Activated CD8-positive, alpha-beta memory T cell treated with anti-CD3 and anti-CD28 coated beads for 1 hour (primary cell): ENCODE measurements at places on chromosomes 5 and 9.
A peak's percentile ranks its signal among the peaks of the same experiment; 100 is the strongest.

- no peak for DNase-seq
These were observed 36.6 kb upstream of the SPTLC1 start for GRCh38 chr9:92151691-92152393.

DNA sequence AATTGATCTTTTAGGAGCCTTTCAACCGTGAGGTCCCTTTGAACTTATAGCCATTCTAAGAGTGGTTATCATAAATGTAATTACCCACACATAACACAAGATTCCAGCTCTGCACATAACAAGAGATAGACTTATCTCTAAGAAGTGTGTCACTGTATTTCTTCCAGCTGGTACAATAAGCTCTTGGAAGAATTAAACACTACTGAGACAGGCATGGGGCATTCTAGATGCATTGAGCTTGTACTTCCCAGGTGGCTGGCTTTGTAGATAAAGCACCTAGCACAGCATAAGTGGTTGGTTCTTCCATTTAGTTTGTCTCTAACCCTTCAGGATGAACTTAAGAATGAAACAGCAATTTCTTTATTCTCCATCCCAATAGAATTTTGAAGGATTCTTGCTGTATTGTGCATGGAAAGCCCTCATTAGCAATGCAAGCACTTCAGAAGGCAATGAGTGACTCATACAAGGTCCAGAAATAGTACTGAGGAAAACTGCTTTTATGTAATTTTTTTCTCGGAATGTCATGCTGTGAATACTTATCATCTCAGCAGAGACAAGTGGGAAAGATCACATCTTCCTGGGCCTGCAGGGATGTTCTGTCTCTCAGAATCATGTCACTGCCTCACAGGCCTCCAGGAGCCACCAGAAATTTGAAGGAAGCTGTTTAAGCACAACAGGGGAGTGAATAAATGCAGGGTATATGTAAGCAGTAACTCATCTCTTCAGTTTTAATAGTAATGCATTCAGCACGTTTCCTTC lies 91.1 kb upstream of the CD180 start:
- DNase-seq = no peak

DNA sequence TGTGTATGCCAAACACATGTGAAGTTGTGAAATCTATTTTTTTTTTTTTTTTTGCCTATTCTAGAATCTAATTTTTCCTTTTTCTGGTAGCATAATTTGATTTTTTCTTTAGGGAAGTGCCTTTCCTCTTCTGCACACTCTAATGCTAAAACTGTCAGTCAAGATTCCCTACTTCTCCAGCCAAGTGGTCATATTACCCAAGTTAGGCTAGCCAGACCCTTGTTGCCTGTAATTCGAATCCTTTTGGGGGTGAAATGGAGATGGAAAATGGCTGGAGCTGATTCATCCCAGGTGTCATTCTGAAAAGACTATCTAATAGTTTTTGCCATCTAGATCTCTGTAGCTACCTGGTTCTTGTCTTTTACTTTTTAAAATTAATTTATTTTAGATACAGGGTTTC lies 24.8 kb upstream of the UBAP1 start:
- DNase-seq = no peak

- no peak for DNase-seq
These were observed 20.6 kb downstream of the DMAC1 start for GRCh38 chr9:7778851-7779600.

DNA sequence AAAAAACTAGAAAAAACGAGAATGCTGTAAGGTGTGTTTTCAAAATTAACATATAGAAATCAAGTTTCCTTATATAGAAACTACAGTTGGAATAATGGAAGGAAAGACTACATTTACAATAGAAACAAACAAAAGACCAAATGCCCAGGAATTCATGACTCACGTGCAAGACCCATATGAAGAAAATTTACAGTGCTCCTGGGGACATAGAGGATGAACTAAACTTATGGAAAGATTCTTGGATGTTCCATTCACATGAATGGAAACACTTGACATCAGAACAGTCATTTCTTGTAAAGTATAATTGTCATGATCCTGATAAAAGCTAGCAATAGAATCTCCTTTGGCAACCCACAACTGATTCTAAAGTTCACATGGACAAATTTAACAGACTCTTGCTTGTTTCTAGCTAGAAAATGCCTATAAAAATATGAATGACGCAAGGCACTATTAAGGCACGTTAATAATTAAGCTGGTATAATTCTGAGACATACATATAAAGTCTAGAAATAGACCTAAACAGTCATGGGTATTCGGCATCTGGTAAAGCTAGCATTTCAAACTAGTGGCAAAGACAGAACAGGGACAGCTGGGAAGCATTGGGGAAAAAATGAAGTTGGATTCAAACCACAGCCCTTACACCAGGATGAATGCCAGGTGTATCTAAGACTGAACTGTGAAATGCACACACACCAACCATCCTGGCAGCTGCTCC lies 5.1 kb upstream of the ZFP62 start:
- no peak for DNase-seq

DNA sequence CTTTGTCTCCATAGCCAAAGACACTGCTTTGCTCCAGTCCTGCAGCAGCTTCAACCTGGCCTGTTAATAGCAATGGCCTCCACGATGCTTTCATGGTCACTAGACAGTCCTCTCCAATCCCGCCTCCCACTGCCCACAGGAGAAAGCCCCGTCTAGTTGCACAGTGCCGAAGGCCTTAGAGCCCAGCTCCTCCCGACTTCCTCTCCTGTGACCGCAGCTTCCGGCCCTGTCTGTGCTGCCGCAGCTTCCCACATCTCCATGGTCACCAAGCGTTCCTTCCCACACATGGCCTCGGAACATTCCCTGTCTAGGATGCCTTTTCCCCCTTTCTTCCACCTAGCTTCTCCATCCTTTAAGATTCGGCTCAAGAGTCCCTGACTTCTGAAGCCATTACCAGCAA lies 23.4 kb downstream of the PCA3 start:
- DNase-seq = no peak

- DNase-seq = no peak
These were observed 24.6 kb downstream of the RFK start for GRCh38 chr9:76369583-76369982.

DNA sequence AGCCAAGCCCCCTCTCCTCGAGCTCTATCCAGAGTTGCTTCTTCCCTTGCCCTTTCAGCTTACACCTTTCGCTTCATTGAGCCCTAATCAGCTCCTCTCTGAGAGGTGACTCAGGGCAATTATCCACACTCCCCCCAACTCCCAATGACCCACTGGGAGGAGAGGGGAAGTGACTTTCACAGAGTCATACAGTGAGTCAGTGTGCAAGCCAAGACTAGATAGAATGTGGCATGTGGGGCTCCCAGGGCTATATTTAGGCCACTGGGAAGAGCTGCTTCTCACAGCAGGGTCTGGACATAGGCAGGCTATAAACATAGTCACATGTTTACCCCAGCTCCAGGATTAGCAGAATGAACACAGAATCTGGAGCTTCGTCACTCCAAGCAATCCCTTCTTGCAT lies 57.4 kb downstream of the NRG2 start:
- DNase-seq = no peak

DNA sequence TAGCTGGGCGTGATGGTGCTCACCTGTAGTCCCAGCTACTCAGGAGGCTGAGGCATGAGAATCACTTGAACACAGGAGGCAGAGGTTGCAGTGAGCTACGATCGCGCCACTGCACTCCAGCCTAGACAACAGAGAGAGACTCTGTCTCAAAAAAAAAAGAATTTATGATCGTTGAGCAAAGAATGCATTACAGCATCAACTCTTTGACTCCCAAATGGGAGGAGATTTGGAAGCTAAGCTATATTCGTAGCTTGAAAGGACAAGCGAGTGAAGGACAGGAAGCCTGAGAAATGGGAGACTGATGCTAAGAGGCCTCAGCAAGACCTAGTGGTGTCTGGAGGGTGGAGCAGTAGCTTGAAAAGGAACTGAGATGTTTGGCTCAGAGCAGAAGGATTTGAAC lies 10.3 kb upstream of the CCIN start:
- no peak for DNase-seq

GRCh38 chr5:154830219-154830595 lies 20.2 kb downstream of the FAXDC2 start:
- DNase-seq = no peak

GRCh38 chr9:78030553-78031443 lies 813 bp downstream of the GNAQ start:
- DNase-seq = no peak

- no peak for DNase-seq
These were observed 687.4 kb downstream of the PRR16 start for GRCh38 chr5:121151534-121151933.

DNA sequence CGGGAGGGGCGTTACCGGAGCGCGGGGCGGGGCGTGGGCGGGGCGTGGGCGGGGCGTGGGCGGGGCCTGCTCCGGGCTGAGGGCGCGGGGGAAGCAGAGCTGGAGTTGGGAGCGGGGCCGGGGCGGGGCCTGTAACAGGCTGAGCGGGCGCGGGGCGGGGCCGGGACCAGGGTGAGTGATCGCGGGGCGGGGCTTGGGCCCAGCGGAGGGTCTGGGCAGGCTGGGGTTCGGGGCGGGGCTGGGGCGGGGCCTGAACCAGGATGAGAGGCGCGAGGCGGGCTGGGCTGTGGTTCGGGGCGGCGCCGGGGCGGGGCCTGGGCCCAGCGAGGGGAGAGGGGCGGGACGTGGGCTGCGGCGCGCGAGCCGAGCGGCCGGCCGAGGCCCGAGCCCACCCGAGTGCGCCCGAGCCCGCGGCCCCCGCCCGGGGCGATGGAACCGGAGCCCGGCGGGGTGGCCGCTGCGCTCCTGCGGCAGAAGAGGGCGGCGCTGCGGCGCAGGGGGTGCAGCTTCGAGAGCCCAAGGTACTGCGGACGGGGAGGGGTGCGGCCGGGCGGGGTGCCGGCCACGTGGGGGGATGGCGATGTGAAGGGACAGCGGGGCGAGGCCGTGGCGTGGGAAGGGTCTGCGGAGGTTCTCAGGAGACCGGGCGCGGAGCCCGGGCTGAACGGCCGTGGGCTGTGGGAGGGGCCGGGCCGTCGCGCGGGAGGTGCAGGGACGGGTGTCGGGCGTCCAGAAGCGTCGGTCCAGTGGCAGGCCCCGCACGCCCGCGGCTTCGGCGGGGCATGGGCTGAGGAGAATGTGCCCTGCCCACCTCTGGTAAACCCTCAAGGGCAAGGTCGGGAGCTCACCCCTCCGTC lies 39.5 kb upstream of the GARNL3 start:
- peak; percentile 71 for DNase-seq

DNA sequence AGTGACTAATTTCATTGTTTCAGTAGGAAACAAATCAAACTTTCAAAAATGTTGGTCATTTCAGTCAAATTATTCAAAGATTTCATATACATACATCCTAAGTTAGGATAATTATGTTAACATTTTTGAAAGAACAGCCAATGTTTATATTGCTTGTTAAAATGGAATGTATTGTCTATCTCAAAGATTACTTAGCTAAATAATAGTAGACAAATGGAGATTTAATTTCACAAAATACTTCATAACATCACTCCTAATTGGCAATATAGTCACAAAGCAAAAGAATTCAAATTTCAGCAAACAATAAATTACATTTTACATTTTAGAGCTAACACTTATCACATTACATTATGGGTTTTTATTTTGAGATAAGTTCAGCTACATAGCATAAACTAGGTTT lies 25.4 kb downstream of the STARD4 start:
- DNase-seq = no peak

- DNase-seq = no peak
These were observed 21.6 kb downstream of the SH3GLB2 start for GRCh38 chr9:129006328-129007034.

DNA sequence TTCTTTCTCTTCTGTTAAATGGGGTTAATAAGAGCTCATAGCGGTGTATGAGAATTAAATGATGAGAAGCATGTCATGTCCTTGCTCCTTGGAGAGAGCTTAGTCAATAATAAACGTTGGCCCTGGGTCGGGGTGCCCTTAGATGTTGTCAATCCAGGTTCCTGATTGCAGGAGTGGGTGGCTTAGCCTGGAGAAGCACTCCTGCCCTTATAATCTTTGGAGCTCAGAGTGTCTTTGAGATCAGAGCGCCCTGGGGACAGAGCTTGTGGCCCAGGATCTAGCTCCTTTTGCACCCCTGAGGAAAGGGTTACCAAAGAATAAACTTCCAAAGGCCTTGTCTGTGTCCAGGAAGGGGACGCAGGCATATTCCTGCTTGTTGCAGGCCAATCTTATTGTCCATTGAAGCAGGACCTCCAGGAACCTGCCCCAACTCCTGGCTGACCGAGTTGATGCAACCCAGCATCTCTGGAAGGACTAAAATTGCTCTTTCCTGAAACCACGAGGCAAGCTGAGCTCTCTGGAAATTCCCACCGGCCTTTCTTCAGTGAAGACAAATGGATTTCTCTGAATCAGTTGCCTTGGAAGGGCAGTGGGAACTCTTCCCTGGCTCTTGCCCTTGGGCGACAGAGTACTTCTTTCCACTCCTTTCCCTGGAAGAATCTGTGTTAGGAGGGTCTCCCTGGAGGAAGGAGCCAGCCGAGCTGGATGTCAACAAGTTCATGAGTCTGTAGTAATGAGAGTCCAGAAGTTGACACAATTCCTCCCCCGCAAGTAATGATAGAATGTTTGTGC lies 6.4 kb upstream of the AMBP start:
- DNase-seq = no peak

DNA sequence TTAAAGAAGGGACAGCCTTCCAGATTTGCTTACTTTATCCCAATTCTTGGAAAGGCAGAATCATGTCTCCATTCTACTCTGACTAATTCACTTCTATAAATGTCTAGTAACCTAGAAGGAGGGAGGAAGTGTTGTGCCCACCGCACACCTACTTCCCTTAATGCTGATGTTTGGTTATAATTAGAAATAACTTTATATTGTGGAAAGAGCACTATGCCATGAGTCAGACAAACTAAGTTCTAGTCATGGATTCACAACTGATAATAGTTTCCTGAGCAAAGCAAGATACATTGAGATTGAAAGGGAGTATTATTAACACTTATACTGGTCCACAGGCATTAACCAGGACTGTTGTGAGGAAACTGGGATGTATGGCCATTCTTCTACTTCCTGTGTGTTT lies 345.9 kb upstream of the RPS23 start:
- no peak for DNase-seq

DNA sequence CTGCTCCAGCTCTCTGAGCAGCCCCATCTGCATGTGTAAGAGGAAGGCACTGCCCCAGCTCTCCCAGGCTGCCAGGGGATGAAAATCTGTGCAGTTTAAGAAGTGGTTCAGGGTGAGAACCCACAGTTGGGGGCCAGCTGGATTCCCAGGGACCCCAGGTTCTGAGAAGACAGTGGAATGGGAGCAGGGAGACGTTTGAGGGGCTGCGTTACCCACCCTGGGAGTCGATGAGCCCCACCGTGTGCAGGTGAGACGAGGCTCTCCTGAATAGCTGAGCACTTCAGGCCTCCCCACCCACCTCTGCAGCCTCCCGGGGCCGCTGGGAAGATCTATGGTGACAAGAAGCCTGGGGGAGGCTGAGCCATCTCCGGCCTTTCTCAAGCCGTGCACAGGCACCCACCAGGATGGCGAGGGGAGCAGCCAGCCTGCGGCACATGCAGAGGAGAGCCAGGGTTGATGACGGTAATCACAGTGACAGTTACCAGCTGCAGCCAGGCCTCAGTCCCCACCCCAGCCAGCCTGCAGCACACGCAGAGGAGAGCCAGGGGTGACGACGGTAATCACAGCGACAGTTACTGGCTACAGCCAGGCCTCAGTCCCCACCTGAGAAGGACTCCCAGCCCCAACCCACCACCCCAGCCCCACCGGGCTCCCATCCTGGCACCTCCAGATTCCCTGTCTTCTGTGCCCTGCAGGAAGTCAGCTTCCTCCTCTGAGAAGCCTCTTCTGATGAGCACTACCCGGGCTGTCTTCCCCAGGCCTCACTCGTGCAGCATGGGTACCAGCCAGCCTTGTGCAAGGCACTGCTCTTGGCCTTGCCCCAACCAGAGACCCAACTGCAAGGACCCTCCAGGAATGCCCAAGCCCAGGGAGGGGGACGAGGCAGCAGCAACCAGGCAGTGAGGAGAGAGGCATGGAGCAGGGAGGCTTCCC lies 150.8 kb upstream of the PPP1R26 start:
- DNase-seq = no peak
